ENCODE measurements at places on chromosomes 2 and 18. TPM values are rescaled to one million over a fixed set of nuclear protein-coding genes. Genes with fewer than 3 reads are reported as not detected.

- peaks cover 66% of the 10 kb centered on the region for H3K36me3 ChIP-seq
- H3K4me3 ChIP-seq = peak overlapping the region; percentile 66
- H3K4me1 ChIP-seq = peaks cover 74% of the 10 kb centered on the region
- peak overlapping the region; percentile 95 for H3K27ac ChIP-seq
These were observed 20.6 kb upstream of the WIPF1 start for GRCh38 chr2:174618179-174618578.

DNA sequence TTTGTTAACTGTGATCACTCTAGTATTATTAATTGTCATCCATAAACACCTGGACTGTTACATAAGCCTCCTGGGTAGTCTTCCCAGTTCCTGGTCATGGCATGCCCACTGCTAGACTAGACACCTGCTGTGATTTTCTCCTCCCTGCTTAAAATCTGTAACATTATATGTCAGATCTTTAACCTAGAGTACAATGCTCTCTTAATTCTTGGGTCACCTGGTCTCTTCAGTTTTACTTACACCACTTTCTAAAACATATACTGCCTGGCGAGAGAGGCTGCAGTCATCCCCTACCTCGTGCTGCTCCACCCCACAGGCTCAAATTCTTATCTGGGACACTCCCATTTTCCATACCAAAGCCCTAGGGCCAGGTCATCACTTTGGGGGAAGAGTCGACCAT lies 161.3 kb downstream of the CDH2 start:
- no peak overlapping the region for H3K4me3 ChIP-seq
- DNase-seq = no peak
- no peaks in the 10 kb centered on the region for H3K36me3 ChIP-seq
- H3K4me1 ChIP-seq = no peaks in the 10 kb centered on the region
- no peaks in the 10 kb centered on the region for H3K27me3 ChIP-seq

RBM45 gene
- total RNA-seq = 18.0 TPM

NYAP2 gene
- not detected for total RNA-seq

DNA sequence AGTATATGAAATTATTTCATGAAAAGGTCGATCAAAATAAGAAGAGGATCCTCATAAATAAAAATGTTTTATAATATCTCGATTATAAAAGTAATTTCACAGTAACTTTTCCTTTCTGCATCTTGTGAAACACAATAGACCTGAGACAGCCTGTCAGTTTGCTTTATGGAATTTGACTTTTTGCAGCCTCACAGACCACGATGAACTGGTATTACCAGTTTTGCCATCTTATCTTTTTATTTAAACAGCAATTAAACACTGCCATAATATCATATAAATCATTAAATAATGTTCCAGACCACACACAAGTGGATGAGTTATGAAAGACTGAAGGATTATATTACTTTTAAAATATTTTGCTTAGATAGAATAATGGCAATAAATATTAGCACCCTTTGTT lies 10.7 kb upstream of the GALNT3 start:
- no peaks in the 10 kb centered on the region for H3K4me1 ChIP-seq
- DNase-seq = no peak
- no peak overlapping the region for H3K4me3 ChIP-seq
- peaks cover 2% of the 10 kb centered on the region for H3K27me3 ChIP-seq

GRCh38 chr2:233267516-233268245 lies 16.2 kb downstream of the ATG16L1 start:
- peaks cover 70% of the 10 kb centered on the region for H3K4me1 ChIP-seq
- peak overlapping the region; percentile 65 for H3K4me3 ChIP-seq
- peak overlapping the region; percentile 92 for H3K27ac ChIP-seq
- peaks cover 85% of the 10 kb centered on the region for H3K36me3 ChIP-seq
- DNase-seq = peak; percentile 95
- no peaks in the 10 kb centered on the region for H3K27me3 ChIP-seq

GRCh38 chr2:199818026-199818425 lies 33.0 kb downstream of the FTCDNL1 start:
- H3K27ac ChIP-seq = no peak overlapping the region
- no peak overlapping the region for H3K4me3 ChIP-seq
- peaks cover 1% of the 10 kb centered on the region for H3K27me3 ChIP-seq
- no peaks in the 10 kb centered on the region for H3K4me1 ChIP-seq
- no peak for DNase-seq

Measured in activated CD8-positive, alpha-beta T cell treated with anti-CD3 and anti-CD28 coated beads, Interleukin-2, amount 10 ng/mL, durations not matched to agents 7 days and 5 days (primary cell).